Kidney epithelial cell (primary cell): ENCODE measurements at places on chromosomes 12 and 14. TPM values are rescaled to one million over a fixed set of nuclear protein-coding genes. Genes with fewer than 3 reads are reported as not detected.

TTC9 gene
- 16.5 and 18.1 TPM in 2 replicates for total RNA-seq

GRCh38 chr12:107539196-107539939 lies 146.2 kb upstream of the PWP1 start:
- DNase-seq, result no peak

DNA sequence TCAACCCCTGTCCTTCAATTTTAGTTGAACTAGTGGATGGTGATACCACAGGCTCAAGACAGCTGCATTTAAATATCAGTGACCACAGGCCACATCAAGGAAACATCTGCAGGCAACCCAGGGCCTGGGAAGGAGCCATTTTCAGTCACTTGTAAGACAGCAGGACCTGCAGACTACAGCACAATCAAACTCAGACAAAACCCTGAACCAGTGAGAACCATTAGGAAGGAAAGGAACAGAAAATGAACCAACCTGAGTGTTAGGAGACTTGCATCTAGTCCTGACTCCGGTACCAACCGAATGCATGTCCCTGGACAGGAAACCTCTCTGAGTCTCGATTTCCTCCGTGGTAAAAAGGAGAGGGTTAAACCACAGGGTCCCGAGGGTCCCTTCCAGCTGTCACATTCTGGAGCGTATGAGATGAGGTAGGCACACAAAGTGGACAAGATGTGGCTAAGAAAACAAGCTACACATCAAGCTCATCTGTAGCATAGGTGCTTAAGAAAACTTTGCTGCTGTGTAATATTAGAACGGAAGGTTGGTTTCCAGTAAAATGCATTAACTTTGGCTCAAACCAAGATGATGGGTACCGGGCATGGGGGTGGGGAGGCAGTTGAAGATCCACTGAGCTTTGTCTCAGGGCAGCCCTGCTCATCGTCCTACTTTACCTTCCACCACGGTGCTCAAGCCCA lies 1.6 kb upstream of the CDKN1B start:
- no peak for DNase-seq

DNA sequence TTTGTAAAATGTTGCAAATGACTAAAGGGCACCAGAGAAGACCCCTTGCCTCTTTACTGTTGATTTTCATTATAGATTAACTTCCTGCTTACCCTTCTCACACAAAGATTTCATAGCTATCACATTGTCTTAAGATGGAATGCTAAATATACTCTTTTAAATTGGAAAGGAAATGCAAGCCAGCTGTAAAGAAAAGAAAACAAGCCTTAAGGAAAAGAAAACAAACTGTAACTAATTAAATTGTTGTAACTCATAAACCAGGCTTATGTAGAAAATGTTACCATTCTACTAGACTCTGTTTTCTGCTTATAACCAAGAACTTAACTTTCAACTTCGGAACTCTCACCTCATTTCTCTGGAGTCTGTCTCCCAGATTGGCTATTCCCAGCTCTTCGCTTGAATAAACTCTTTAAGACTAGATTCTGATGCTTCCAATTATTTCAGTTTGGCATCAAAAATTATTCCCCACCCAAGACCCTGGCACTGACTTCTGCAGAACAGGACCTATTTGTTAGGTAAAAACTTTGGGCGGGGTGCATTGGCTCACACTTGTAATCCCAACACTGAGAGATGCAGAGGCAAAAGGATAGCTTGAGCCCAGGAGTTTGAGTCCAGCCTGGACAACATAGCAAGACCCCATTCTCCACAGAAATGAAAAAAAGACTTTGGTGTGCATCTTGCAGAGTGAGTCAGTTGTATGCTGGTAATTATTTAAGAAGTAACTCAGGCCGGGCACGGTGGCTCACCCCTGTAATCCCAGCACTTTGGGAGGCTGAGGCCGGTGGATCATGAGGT lies 36.6 kb upstream of the CIT start:
- no peak for DNase-seq

DNA sequence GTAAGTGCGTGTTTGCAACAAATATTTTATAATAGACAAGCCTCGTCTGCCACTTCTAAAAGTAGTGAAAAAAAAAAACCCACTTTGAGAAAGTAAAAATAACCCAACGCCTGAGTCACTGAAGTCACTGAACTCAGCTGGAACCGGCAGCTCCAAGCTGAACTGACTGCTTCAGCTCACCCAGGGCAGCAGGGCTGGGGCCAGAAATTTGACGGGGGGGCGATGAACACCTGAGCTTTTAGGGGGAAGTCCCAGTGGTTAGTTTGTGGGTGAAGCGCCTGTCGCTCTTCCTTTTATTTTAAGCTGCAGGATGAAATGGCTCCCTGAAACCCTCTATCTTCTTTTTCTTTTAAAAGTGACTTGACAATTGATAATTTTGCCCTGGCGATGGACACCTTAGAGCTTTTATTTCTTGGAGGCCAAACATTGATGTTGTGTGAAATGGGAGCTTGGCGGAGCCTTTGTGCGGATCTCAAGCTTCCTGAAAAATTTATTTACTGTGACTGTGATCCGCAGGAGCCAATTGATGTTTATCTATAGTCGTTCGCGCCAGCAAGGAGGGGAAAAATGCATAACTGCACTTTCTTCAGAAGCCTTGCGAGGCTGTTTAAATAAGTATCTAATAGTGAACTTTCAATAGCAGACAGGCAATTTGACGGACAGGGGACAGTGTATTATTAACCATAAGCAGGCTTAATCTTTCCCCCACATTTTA lies 173.2 kb upstream of the MYL2 start:
- DNase-seq, result no peak

OTX2 gene
- not detected in 2 replicates for total RNA-seq

DNA sequence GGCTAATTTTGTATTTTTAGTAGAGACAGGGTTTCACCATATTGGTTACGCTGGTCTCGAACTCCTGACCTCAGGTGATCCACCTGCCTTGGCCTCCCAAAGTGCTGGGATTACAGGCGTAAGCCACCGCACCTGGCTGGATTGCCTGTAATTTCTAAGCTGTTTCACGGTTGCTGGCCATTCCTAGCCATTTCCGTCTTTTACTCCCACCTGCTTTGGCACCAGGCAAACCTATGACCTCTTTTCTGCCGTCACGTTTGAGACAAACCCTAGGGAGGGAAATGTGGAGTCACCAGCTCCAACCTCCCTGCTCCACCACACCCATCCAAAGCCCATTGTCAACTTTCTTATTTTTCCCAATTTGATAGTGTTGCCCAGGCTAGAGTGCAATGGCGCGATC lies 1.2 kb downstream of the GPR132 start:
- no peak for DNase-seq

GRCh38 chr12:123726244-123726643 lies 14.1 kb downstream of the ATP6V0A2 start:
- no peak for DNase-seq

DNA sequence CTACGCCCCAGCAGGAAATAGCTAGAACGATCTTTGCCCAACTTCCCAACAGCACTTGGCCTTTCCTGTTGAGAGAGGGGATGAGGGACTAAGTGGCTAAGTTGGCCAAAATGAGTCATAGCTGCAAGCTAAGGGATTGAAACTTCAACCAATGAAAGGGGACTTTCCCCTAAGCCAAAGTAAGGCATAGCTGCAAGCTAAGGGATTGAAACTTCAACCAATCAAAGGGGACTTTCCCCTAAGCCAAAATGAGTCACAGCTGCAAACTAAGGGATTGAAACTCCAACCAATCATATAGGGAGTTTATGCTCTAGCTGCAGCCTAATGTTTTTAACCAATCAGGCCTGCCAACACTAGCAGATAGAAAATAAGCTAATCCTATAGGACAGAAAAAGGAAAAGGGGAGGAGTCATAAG lies 100.5 kb upstream of the SSTR1 start:
- DNase-seq, result no peak

KRT3 gene
- not detected in 2 replicates for total RNA-seq

DNA sequence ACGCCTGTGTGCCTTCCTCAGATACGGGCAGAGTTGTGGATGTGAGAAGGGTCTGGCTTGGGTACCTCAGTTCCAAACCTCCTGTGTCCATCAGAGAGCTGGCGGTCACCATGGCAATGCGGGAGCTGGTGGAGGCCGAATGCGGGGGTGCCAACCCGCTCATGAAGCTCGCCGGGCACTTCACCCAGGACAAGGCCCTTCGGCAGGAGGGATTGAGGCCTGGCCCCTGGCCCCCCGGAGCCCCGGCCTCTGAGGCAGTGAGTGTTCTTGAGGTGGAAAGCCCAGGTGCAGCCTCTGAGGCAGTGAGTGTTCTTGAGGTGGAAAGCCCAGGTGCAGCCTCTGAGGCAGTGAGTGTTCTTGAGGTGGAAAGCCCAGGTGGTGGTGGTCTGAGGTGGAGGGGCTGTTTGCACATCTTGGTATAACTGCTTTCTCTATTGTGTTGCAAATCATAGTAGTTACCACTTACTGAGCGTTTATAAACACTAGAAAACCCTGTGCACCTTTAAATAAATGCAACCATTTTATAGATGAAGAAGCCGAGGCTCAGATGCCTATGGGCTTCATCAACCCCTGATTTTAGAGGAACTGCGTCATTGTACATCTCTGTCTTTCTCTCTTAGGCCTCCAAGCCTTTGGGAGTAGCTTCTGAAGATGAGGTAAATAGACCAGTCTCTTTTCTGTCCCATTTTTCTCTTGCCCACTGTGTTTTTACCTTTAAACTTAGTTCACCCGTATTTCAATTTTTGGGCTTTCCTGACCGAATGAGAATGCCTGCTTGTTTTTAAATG lies 976 bp downstream of the PEX5 start:
- DNase-seq, result no peak

DNA sequence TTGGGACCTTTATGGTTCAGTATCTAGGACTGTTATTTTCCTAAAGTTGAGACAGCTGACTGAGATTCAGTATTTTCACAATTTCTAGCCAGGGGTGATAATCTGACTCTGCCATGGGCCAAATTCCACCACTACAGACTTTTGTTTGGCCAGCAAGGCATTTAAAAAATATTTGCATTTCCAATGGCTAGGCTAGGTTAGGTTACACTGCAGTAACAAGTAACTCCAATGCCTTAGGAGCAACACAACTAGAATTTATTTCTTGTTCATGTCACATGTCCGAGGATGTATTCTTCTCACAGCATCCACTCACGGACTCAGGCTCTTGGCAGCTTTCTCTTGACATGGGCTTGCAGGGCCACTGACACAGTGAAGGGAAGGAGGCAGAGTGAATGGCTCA lies 83.0 kb downstream of the CPSF2 start:
- no peak for DNase-seq

GRCh38 chr14:85115921-85116320 lies 414.0 kb upstream of the FLRT2 start:
- no peak for DNase-seq
